ENCODE measurements at places on chromosomes 16 and 17.
A peak's percentile ranks its signal among the peaks of the same experiment; 100 is the strongest.

- peak; percentile 99 for DNase-seq
Observed at GRCh38 chr16:11682655-11683096, 14.4 kb downstream of the SNN start.

DNA sequence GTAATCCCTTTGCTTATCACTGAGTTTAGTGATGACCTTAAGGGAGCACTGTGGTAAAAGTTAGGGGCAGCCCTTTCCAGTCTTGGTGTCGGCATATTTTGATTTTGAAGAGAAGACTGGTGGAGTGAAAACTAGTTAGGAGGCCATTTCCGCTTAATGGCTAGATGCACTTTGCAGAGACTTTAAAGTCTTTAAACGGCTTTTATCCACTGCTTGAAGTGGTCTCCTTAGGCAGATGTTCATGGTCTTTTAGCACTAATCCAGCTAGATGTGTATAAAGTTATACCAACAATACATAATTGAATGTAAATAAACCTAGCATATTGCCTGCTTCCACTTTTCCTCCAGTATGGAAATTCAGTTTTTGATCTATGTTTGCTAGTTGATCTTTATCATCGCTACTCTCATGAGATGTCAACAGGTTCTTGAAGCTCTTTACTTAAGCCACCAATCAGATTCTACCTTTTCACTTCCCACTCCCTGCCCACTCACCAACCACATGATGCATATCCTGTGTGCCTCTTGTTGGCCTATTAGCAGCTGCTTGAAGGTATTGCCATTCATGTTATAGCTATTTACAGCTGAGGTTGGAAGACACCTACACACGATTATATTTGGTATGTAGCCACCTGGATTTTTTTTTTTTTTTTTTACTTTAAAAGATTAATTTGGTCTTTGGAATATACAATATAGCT is 132.0 kb downstream of the NLK start:
- no peak for DNase-seq

- no peak for DNase-seq
Observed at GRCh38 chr17:80889231-80890195, 102.1 kb upstream of the CHMP6 start.

- peak; percentile 37 for DNase-seq
Observed at GRCh38 chr17:17494870-17495535, 1.2 kb downstream of the RASD1 start.

DNA sequence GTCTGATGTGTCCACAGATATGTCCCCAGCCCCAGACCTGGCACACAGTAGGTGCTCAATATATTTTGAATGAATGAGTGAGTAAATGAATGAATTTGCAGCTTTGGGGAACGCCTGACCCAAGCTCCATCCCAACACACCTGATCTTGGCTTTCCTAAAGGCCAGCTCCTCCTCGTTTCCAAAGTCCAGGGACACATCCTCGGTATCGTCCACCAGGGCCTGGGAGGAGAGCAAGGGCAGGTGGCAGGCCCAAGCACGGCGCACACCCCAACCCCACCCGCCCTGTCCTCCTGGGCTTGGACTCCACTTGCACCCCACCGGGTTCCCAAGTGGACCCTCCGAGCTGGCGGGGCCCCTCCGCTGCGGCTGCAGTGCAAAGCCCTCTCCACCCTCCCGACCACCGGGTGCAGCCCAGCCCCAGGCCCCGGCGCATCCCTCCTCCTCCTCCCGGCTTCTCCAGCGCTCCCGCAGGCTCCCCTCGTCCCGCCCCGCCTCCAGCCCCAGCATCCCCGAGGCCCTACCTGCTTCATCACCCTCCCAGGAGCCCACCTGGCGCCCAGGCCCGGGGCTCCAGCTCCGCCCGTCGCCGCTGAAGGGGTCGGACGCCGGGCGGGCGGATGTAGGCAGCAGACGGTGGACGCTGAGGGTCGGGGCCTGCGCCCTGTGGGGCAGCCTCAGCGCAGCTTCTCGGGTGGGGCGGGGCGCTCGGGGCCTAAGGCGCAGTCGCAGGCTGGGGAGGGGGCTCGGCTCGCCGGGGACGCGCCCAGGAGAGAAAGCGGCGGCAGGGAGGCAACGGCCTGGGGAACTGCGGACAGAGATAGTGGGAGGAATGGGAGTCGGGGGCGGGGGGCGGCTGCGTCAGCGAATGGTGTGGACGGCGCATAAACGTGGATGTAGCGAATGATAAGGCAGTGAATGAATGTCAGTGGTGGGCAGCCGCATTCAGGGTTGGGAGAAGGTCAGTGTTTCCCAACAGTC is at the start of gene TVP23A:
Gene TVP23A, minus strand, starts transcription at position 832 of the 979 bp plus-strand sequence. Its CDS starts 301 bp downstream, at position 531.
- DNase-seq = no peak

DNA sequence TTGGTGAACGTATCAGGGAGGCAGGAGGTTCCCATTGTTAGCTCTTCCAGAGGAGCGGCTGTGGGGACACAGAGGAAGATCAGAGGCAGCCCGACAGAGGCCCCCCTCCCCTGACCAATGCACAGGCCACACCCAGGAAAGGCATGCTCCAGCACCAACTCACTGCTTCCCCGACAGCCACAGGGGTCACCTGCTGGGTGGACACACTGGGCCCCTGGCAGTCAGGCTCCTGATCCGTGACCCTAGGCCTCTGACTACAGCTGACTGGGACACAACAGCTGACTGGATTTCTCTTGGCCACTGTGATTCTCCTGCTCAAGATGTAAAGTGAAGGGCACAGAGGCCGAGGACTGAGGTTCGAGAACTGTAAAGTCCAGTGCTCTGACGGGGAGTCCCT is 63.5 kb downstream of the IL21R start:
- DNase-seq = no peak

GRCh38 chr17:57544401-57544800 is 200.7 kb downstream of the CCDC182 start:
- no peak for DNase-seq

Data from IMR-90 (cell line).